AG04450 (cell line): ENCODE measurements at places on chromosomes 13 and 19. TPM values are rescaled to one million over a fixed set of nuclear protein-coding genes. Genes with fewer than 3 reads are reported as not detected.

GRCh38 chr19:37519890-37520289, 13.2 kb downstream of the ZNF793 start:
- DNase-seq: no peak

GRCh38 chr13:43289470-43290255, 266.3 kb downstream of the DNAJC15 start:
- no peak for DNase-seq

GRCh38 chr19:1361601-1362386, 21.9 kb upstream of the NDUFS7 start:
- DNase-seq: no peak

- DNase-seq: peak; percentile 49
Measured at GRCh38 chr13:64428196-64428595, 2801.9 kb downstream of the PCDH9 start.

DNA sequence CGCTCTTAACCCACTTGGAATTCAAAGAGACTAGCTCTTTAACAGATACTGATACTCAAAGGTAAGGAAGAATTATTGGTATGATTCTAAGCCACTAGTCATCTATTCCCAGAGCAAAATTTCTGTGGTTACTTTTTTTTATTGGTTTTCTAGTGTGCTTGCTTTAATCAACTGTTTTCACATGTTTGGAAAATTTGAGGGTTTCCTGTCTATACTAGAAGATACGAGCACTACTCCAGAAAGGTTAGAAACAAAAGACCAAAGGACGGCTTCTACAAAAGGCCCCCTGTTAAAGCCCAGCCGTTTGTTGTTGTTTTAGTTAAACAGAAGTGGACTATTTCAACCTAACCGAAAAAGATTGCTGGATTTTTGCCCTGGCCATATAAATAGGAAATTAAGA, 18.5 kb upstream of the LPAR6 start:
- DNase-seq: no peak

LIM2 gene
- not detected in 2 replicates for polyA plus RNA-seq

GRCh38 chr19:46076951-46077814, 36.4 kb upstream of the IGFL4 start:
- peak; percentile 56 for DNase-seq

ATP12A gene
- polyA plus RNA-seq: not detected in 2 replicates

DNA sequence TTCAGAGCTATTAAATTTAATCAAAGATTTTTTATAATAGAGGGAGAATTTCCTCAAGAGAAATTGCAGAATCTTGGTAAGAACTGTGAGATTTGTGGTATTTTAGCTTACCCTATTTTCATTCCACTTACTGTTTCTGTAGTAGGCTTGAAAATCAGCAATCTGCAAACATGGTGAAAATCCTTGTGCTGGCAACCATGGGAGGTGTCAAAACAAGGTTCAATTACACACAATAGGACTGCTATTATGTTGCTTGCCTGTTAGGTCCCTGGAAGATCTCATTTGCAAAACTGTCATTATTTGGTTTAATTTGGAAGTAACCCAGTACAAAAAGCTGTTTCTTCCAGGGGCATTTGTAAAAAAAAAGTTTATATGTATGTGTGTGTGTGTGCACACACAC, 662.8 kb upstream of the SLITRK6 start:
- DNase-seq: no peak

PRR36 gene
- not detected in 2 replicates for polyA plus RNA-seq

GRCh38 chr13:112978561-112979405, 9.8 kb downstream of the MCF2L start:
- DNase-seq: no peak

DNA sequence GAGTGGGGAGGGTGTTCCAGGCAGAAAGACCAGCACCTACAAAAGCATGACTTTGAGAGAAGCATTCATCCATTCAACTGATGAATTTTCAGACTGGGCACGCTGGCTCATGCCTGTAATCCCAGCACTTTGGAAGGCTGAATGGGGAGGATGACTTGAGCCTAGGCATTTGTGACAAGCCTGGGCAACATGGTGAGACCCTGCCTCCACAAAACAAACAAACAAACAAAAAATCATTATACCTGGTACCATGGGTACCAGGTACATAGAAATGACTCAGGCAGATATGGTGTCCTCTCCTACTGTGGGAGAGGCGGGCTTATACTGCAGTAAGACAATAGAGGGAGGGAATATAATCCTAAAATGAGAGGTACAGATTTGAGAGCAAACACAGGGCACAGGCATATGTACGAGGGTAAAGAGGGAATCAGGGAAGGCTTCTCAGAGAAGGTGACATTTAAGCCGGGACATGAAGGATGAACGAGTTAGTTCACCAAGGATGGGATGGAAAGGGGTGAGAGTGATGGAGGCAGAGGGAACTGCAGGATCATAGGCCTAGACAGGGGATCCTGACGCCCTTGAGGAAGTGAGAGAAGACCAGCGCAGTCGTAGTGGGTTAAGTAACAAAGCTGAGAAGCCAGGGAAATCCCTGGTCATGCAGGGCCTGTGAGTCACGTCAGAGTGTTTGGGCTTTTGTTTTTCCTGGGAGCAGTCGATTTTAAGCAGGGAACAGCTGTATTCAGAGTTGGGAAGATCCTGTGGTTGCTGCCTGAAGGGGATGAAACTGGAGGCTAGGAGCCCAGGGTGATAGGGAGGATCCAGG, 2.9 kb downstream of the CYP2S1 start:
- no peak for DNase-seq

- DNase-seq: no peak
Measured at GRCh38 chr19:47096721-47097120, 16.9 kb downstream of the ZC3H4 start.

PCDH9 gene
- 2.2 and 3.3 TPM in 2 replicates for polyA plus RNA-seq

ANGPTL4 gene
- 1.3 and 1.7 TPM in 2 replicates for polyA plus RNA-seq

OSCAR gene
- 0.22 and 0.29 TPM in 2 replicates for polyA plus RNA-seq
